Vagina (tissue), 2 donors: ENCODE measurements at places on chromosomes 13 and 19.

- DNase-seq, result no peak
Observed at GRCh38 chr13:99280166-99280565, 22.0 kb upstream of the GPR18 start.

DNA sequence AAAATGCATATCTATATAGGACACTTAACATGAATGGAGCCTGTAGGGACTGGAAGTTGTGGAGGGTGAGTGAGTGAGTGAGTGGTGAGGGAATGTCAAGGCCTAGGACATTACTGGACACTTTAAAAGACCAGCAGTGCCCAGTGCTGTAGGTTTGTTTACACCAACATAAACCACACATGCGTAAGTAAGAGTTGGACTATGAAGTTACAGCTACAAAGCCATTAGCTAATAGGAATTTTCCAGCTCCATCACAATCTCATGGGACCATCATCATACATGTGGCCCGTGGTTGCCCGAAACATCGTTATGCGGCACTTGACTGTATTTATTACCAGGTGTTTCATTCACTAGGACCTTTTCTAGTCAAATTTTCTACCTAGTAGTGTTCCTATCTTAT, 49.2 kb downstream of the LATS2 start:
- no peak for DNase-seq

- no peak for DNase-seq
Observed at GRCh38 chr19:51971624-51972023, 15.0 kb downstream of the ZNF350 start.

DNA sequence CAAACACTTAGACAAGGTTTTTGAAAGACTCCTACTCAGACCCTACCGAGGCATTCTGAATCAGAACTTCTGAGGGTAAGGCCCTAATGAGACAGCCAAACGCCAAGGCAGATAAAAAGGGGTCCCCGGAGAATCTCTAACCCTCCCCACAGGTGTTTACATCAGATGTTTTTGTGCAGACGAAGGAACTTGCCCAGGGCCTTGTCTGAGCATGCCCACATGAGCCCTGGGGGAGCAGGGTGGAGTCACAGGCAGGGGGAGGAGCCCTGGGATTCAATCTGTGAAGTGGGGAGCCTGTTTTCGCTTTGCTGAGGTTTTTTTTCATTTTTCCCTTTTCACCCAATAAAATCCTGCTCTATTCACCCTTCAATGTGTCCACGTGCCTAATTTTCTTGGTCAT, 61.6 kb upstream of the MED4 start:
- no peak for DNase-seq

DNA sequence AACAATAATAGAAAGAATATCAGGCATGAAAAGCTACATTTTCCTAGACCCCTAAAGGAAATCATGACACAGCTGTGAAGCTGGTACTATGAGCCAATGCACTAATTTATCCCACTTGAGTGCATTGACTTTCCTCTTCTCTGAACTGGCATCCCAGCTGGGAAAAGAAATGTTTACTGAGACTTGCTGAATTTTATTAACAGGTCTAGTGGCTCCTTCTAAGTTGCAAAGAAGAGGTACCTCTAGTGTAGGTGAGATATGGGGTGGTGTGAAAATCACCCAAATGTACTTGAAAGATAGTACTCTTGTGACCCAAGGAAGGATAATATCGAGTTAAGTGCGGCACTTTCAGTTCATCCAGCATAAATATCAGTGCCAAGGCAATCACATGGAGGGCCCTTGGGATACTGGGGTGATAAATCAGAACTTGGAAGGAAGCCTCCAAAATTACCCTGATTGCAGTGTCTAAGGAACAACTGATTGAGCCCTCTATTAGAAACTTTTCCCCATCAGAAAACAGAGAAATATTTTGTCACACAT, 369.2 kb downstream of the PCDH9 start:
- no peak for DNase-seq

GRCh38 chr13:52931539-52932431, 83.3 kb upstream of the PCDH8 start:
- no peak for DNase-seq
